ENCODE measurements at places on chromosomes 11 and 22. TPM values are rescaled to one million over a fixed set of nuclear protein-coding genes. Genes with fewer than 3 reads are reported as not detected.

DNA sequence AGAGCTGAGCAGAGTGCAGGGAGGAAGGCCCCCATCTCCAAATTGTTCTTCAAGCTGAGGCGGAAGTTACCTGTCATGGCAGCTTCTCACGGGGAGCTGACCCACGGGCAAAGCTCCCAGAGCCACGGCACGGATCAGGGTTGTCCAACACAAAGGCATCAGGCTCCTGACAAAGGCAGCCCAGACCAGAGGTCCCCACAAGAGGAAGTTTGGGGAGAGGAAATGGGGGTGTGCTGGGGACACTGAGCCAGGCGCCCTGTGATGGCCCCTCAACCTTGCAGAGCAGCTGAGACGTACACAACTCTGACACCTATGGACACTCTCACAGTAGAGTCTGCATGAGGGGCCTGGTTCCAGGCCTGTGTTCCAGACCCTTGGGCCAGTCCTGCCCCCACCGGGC, 95.6 kb downstream of the CTTN start:
- DNase-seq, result no peak

- DNase-seq, result no peak
Observed at GRCh38 chr22:26837784-26838470, 180.5 kb downstream of the MIAT start.

DNA sequence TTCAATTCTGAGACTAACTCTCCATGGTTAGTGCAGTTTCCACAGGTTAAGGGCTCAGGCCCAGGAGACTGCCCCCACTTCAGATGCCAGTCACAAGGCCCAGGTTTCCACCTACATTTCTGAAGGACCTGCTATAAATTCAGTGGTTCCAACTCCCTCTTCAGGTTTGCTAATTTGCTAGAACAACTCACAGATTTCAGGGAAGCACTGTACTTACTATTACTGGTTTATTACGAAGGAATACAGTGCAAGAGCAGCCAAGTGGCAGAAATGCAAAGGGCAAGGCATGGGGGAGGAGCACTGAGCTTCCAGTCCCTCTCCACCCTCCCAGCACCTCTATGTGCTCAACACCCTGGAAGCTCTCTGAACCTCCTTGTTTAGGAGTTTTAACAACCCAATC, 39.3 kb upstream of the SPON1 start:
- no peak for DNase-seq

DNA sequence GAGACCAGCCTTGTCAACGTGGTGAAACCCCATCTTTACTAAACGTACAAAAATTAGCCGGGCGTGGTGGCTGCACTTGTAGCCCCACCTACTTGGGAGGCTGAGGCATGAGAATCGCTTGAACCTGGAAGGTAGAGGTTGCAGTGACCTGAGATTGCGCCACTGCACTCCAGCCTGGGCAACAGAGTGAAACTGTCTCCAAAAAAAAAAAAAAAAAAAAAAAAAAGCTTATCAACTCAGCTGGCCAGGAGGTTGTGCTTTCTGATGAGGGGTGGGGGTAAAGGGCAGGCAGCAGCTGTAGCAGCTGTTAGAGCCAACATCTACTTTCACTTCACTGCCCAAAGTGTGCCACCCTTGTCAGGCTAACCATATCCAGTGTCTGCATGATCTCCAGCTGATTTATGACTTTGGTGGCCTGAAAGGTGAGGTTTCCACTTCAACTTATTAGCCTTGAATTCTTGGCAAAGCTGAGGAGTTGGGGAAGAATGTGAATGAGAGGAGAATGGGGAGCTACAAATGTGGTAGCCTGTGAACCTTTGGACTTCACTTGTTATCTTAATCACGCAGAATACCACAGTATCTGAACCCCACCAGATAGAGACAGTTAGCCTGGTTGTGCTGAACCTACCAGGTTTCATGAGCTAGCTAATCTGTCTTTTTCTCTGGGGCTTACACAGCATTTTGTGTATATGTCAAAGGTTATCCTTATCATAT, 19.6 kb downstream of the RNF121 start:
- DNase-seq, result no peak

DNA sequence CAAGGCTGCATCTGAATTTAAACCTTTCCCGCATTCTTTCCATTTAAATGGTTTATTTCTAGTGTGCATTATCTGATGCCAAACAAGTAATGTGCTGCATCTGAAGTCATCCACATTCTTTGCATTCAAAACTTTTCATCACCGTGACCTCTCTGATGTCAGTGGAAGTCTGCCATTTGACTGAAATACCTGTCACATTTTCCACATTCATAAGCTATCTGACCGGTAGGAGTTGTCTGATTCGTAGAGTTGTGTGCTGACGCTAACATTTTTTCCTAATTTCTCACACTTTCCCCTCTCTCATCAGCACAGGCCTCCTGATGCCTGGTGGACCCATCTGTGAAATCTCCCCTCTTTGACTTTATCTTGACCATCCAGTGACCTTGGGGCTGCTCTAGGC, 79.9 kb upstream of the BARX2 start:
- DNase-seq, result no peak

- DNase-seq, result no peak
Observed at GRCh38 chr11:46808799-46809431, 37.2 kb downstream of the CKAP5 start.

DNA sequence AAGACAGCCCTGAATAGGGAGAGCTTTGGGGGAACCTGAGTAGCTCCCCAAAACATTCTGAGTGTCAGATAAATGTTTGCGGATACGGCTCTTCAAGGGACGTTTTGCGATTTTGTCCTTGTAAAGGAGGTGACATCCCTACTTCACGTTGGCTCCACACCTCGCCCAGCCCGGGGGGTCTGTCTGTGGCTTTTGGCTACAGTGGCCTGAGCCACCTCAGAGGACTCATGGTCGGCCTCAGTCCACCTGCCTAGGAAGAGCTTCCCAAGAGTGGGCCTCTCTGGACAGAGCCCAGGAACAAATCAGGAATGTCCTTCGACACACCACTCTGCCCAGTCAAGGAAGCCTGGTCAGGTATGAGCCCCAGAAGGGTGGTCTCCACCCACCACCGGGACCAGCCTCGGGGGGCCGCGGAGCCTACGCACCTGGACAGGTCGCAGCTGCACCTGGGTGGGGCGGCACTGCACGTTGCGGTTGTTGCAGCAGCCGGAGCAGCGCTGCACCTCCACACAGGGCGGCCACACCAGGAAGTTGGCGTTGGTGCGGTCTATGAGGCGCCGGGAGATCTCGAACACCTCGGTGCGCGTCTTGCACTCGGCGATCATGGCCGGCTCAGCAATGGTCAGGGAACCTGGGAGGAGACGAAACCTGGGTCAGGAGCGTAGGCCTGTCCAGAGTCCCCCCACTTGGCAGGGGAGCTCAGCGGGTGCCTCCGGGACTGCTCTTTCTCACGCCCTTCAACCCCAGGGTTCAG, 13.4 kb downstream of the PDGFB start:
- no peak for DNase-seq

GRCh38 chr11:126817096-126817495, 183.5 kb downstream of the KIRREL3 start:
- DNase-seq, result no peak

DNA sequence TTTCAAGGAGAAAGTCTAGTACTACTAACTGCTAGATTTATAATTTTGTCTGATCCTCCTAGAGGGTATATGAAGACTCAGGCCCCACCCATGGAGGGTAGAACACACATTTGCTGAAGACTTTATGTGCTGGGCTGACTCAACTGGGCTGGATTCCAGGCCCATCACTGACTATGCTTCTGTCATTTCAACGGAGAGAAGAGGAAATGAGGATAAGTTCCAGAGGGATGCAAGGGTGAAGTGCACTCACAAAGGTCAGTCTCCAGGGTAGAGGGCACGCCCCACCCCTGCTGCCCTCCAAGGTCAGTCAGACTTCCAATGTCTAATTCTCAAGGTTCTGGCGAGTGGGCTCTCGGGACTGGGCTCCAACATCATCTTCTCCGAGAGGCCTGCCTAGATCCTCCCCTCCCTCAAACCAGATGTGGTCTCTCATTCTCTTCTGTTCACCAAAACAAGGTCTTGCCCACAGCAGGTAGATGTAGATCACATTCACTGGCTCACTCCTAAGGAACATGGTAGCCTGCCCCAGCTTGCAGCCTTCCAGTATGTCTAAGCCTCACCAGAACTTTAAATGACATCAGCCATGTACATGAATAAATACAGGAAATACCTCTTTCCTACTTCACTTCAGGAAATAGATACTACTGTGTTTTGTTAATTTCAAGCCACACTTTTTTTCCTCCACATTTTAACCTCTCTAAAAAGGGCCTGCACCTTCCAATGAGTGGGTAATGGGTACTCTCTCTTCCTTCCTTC, 7.3 kb upstream of the C11orf86 start:
- no peak for DNase-seq

GRCh38 chr22:26700462-26700861, 43.1 kb downstream of the MIAT start:
- DNase-seq, result no peak

- DNase-seq, result no peak
Observed at GRCh38 chr11:76699451-76700091, 29.0 kb upstream of the LRRC32 start.

DNA sequence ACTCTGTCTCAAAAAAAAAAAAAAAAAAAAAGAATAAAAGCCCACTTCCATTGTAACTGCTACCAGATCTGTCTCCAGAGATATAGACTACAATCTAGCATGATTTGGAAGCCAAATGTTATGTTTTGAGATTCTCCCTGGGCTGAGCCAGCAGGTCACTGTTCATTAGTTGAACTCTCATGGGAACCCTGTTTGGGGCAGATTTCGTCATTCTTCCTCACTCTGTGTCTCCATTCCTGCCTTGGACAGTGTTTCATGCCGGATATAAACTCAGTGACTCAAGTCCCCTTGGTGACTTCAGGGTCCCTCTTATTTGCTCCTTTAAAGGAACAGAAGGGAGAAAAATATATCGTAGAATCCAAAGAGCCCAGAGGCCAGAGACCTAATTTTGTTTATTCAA, 378.1 kb downstream of the LARGE1 start:
- no peak for DNase-seq

DNA sequence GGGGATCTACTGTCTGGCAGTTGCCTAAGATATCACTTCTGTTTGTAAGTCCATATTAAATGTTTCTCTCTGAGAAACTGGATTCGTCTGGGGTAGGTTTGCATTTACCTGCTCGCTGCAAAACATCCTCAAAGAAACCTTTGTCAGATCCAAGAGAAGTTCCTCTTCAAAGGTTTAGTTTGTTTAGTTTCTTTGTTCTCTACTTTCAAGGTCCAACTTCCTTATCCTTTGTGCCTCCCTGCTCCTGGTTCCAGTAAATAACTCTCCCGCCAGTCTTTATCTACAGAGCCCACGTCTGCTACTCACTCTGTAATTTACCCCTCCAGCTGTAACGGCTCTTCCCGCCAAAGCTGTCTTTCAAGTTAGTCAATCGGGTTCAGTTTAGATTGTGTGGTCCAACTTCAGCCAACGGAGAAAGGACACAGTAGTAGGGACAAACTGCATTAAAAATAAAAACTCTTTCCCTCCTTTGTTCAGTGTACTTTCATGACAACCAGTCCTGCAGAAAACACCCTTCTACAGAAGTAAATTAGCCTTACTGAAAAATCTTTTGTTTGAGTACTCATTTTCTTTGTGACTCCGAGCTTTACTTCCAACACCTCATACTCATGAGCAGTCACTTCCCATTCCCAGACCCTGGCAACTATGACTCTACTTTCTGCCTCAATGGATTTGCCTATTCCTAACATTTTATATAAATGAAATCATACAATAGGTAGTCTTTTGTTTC, 41.0 kb downstream of the TMPRSS5 start:
- DNase-seq, result no peak

The C11orf58 gene
- total RNA-seq, result 111 TPM

The SLC22A8 gene
- not detected for total RNA-seq

The CHRM1 gene
- not detected for total RNA-seq

The NRIP3 gene
- total RNA-seq, result 0.11 TPM

The REXO2 gene
- 60.7 TPM for total RNA-seq

The ROBO4 gene
- total RNA-seq, result not detected

The MFRP gene
- total RNA-seq, result not detected

The TEX12 gene
- not detected for total RNA-seq

The WT1 gene
- total RNA-seq, result not detected

The CCDC116 gene
- total RNA-seq, result 0.66 TPM

The ZNF215 gene
- total RNA-seq, result 1.6 TPM

The PNPLA5 gene
- not detected for total RNA-seq

The MUC5AC gene
- total RNA-seq, result not detected
